Amniotic stem cell (primary cell): ENCODE measurements at places on chromosomes 5 and 9.

DNA sequence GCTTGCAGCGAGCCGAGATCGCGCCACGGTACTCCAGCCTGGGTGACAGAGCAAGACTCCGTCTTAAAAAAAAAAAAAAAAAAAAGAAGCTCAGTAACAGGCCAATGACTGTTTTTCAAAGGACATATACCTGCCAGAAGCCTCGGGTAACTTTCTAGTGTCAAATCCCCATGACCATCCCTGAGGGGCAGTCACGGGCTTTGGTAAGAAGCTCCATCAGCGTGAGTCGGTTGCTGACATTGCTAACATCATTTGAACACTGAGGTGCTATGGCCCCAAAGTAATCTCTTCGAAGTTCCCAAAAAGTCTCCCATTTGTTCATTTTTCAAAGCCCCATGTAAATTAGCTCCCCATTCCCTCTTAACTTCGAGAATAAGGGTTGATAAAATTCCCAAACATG is 11.6 kb downstream of the NAIP start:
- DNase-seq = no peak

DNA sequence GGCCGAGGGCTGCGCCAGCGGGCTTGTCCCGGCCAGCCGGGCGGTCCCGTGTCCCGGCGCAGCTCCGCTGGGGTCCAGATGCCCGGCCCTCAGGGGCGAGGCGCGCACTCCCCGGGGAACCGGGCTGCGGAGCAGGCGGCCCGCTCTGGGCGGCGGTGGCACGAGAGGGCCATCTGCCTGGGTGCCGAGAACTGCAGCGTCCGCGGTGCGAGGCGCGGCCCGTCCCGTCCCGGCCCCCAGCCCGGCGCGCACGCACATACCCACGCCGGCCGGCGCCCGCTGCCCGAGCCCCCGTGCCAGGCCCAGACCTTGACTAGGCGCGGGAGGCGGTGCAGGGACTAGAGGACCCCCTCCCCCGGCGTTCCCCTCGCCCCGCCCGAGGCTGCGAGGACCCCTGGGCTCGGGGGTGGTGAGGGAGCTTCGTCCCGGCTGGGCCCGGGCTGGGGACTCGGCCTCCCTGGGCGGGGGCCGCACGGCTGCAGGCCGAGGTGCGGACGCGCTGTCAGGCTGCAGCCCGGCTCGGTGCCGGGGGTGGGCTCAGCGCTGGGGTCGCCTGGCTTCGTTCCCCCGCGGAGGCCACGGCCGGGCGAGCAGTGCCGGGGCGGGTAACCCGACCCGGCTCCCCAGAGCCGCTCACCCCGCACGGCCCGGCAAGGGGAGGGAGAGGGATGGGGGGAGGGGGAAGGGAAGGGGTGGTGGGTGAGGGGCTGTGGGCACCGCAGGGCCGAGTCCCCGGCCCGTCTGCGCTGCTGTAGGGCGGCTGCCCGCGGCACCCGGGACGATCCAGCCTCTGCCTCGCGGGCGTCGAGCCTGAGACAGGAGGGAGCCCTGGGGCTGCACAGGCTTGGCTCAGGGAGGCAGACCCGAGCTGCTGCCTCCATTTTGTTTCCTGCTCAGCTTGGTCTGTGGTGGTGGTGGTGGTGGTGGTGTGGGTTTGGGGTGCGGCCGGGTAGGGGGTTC is 1.2 kb upstream of the NSD1 start:
- DNase-seq = no peak

DNA sequence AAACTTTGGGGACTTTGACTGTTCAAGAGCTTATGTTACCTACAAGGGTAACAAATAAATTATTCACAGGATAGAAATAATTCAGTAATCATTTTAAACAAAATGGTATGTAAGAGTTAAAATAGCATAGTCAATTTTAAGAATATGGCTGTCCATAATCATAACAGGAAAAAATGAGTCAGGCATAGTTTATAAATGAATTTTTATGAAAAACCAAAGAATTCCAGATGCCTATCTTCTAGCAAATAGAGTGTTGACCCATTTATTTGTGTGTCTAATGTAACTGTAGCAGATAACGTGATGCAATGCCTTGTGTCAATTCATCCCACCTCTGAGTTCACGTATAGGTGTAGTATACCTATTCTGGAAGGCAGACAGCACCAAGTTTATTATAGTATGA is 169.7 kb upstream of the CDH9 start:
- DNase-seq = no peak

GRCh38 chr9:123336449-123336848 is 19.5 kb upstream of the CRB2 start:
- no peak for DNase-seq

- no peak for DNase-seq
Observed at GRCh38 chr5:101515721-101516120, 612.6 kb upstream of the ST8SIA4 start.

DNA sequence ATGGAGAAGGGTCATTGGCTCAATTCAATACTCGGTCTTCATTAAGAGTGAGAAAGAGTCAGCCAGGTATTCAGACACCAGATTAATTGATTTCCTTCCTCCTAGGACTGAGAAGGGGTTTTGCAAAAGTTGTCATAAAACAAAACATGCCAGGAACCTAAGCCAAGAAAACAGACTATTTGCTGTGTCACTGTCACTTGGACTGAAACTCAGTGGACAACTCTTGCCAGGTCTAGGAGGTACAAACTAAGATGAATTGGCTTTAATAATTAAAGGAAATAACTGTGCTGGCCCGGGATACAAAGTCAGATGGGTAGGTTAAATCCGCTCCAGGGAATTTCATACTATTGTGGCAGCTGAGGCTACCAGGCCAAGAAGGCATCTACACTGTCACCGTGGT is 71.1 kb upstream of the TBC1D9B start:
- DNase-seq = no peak

DNA sequence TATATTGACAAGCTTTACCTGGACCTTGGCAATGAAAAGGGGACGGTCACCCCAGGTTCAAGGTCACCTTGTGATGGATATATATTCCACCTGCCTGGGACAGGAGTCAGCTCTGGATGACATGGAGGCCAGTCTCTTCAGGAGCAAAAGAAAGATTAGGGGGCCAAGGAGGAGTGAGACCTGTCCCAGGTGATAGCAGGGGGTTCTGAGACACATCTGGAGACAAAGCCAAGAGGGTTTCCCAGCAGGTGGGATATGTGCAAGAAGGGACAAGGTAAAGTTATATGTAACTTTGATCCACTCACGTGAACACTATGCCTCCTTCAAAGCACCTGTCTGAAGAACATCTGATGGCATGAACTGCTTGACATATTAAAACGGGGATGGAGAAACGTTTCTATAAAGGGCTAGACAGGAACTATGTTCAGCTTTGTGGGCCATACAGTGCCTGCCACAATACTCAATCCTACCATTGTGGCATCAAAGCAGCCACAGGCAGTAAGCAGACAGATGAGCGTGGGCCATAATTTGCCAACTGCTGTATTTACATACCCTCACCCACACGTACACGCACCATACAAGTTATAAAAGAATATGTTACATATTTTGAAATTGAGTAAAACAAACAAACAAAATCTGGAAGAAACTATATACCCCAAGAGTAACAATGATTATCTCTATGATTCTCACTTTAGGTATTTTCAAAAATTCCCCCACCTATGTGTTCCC is 62.9 kb upstream of the ZNF622 start:
- no peak for DNase-seq

- no peak for DNase-seq
Observed at GRCh38 chr5:132905938-132906337, 32.5 kb downstream of the LEAP2 start.

- no peak for DNase-seq
Observed at GRCh38 chr5:51242456-51242855, 140.8 kb upstream of the ISL1 start.

- DNase-seq = no peak
Observed at GRCh38 chr5:177458912-177459350, 12.3 kb downstream of the PRR7 start.

DNA sequence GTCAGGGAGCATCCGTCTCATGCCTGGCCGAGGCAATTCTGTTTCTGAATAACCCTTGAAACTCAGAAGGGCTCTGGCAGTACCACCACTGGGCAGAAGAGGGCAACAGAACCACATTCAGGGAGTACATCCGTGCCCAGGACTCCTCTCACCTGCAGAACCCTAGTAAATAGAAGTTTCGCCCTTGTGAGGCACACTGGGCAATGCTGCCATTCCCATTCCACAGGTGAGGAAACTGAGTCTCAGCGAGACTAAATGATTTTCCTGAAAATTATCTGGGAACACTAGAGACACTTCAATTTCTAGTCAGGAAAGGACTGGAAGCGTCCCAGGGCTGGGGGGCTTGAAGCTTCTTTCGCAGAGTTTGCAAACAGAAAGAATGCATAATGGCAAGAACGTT is 74.7 kb downstream of the FGF1 start:
- DNase-seq = peak; percentile 46

DNA sequence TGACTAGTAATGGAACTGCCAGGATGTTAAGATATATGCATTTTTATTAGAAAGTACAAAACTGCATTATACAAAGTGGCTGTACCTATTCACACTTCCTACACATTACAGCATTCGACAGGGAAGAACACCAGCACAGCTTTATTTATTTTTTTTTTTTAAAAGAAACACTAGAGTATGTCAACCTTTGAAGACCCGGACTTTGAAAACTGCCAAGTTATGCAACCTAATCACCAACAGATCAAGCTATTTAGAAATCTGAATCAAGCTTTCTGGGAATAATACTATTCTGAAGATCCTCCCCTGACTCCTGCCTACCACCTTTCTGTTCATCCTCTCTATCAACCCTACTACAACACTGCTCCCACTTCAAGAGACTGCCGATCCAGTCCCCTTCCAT is 4.5 kb downstream of the GEMIN5 start:
- no peak for DNase-seq

- no peak for DNase-seq
Observed at GRCh38 chr9:136257381-136258298, 12.0 kb upstream of the QSOX2 start.

DNA sequence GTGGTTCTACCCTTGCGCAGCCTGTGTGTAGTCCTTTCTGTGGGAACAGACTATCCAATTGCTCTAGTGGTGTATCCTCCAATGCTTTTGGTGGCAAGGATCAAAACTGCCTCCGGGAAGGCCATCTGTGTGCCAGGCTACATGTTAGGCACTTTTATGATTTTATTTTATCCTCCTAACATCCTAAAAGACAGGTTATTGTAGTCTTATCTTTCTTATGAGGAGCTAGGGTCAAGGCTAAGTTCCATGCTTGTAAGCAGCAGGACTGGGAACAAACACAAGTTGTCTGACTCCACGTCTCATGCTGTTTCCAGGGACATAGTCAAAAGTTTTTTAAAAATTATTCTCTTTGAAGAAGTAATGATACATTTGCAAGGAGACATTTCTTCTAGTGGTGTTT is 278.7 kb upstream of the ADAMTSL1 start:
- no peak for DNase-seq

- DNase-seq = no peak
Observed at GRCh38 chr5:78430866-78431265, 70.4 kb downstream of the SCAMP1 start.

DNA sequence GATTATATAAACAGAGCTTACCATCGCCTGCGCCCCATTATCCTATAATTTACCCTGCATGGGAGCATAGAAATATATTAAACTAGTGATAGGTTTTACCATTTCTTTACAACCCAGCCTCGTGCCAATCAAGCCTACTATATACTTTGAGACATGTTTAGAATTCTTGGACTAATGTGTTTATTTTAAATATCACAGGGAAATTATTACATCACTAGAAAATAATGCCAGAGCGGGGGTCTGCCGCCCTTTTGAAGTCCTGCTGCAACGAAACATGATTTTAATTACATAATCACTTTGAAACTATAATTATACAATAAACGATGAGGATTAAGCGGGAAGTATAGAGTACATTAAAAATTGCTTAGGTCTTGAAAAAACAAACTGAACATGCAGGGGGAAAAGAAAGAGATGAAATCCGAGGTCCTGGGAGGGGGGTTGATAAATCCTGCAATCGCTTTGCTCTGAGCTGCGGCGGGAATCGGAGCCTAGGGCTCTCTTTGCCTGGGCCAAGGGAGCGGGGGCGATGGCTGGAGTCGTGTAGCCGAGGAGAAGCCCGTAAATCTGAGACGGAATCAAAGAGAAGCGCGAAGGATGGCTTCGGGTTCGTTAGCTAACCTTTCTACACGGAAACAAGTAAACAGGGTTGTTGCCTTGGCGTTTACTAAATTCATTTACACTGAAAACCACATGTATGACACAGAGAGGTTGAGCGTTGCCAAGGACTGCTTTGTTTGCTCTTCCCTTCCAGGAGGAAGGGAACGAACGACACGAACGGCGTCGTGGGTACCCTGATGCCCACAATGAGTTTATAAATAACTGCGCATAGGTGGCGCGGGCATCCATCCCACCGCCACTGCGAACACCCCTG is 127.6 kb downstream of the TMEM174 start:
- DNase-seq = no peak

DNA sequence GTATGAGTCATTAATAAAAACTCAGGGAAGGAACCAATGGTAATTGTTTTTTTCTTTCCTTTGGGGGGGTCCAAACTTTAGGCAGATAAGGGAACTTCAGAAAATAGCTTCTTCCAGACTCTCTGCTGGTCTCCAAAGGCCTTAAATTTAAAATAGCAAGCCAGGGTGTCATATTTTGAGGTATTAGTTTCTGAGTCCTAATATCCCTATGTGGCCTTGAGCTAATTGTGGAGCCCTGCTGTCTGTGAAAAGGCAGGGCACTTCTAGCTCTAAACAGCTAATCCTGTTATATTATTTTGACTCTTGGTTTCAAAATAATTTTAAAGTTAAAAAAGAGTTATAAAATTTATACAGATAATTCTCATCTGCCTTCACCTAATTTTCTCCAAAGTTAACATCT is 195.7 kb upstream of the PPP1R2B start:
- DNase-seq = no peak

DNA sequence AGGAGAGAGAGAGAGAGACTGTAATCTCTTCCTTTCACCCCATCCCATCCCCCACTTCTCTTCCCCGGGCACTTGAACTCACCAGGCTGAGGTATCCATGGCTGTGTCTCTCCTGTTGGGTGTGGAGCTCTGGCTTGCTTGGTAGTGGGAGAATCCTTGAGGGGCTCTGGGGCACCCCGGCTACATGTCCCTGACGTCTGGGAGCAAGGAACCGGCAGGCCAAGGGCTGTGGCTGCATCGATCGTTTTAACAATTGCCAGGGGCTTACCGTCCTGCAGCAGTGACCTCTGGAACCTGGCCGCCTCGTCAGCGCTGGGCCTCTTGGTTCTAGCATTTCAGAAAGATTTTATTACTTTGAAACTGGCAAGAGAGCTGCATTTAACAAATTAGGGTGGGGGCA is 30.0 kb downstream of the FGF18 start:
- no peak for DNase-seq

GRCh38 chr5:134944630-134945029 is 23.1 kb upstream of the CATSPER3 start:
- DNase-seq = no peak

DNA sequence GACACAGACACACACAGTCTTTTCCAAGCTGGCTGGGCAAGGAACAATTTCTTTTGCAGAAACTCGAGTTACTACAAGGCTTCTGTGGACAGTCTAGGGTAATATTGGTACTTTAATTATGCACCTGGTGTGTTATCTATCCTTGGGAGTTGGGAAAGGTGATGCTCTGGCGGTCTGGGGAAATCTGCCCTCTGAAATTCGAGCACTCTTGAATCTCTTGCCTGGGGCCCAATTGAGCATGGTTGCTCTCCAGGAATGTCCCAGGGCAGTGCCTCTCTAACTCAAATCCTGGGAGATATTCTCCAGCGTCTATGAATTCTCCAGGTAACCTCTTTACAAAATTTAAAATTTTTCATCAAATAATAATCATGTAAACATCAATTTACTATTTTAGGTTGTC is 69.3 kb downstream of the KCNIP1 start:
- DNase-seq = no peak
